ENCODE measurements at places on chromosomes 7 and 10. TPM values are rescaled to one million over a fixed set of nuclear protein-coding genes. Genes with fewer than 3 reads are reported as not detected.

DNA sequence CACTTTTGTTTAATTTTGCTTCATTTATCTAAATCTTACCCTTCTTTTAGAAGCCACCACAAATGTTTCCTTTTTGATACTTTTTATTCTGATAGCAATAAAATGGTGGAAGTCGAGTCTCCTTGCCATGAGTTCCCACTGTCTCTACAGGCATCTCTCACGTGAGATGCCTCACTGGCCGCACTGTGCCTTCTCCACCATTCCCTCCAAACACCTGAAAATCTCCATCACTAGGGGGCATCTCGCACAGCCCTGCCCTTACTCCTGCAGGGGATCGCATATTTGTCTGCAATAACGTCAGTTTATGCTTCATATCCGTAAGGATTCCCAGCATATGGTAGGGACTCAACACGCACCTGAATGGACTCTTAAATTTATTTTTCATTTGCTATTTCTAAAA lies 56.3 kb upstream of the NCAPG2 start:
- no peaks in the 10 kb centered on the region for H3K36me3 ChIP-seq
- H3K27me3 ChIP-seq = no peaks in the 10 kb centered on the region
- no peak for DNase-seq
- no peak overlapping the region for H3K27ac ChIP-seq
- H3K4me3 ChIP-seq = no peak overlapping the region
- H3K4me1 ChIP-seq = no peaks in the 10 kb centered on the region

DNA sequence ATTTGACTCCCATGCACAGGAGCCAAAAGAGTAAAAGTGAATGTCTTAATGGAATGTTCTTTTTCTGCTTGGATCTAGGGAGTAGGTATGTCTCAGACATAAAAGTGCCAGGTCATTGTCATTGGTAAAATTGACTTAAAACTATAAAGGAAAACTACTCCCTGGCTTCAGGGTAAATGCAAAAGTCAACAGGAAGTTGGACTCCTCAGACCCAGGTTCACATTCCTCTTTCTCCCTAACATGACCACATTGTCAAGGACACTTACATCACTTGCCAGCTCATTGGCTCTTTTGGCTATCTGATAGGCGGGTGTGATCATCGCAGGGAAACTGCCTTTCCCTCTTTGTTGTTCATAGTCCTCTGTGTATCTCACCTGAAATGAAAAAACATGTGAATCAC lies 13.7 kb downstream of the NRAP start:
- DNase-seq = no peak
- no peak overlapping the region for H3K27ac ChIP-seq
- no peaks in the 10 kb centered on the region for H3K4me1 ChIP-seq

GRCh38 chr7:44595934-44596635 lies 10.3 kb upstream of the OGDH start:
- peaks cover 3% of the 10 kb centered on the region for H3K4me1 ChIP-seq
- H3K36me3 ChIP-seq = no peaks in the 10 kb centered on the region
- no peak for DNase-seq
- H3K27me3 ChIP-seq = no peaks in the 10 kb centered on the region
- no peak overlapping the region for H3K4me3 ChIP-seq
- H3K27ac ChIP-seq = no peak overlapping the region

The ZNF365 gene
- total RNA-seq = 2.9 TPM

- no peaks in the 10 kb centered on the region for H3K36me3 ChIP-seq
- no peak overlapping the region for H3K4me3 ChIP-seq
- H3K27me3 ChIP-seq = no peaks in the 10 kb centered on the region
- no peak for DNase-seq
- no peak overlapping the region for H3K27ac ChIP-seq
These were observed 61.8 kb downstream of the SHH start for GRCh38 chr7:155750255-155751125.
